B cell (primary cell): ENCODE measurements at places on chromosomes 6 and 20.

GRCh38 chr20:41223112-41223511 lies 85.8 kb downstream of the PLCG1 start:
- DNase-seq, result no peak

DNA sequence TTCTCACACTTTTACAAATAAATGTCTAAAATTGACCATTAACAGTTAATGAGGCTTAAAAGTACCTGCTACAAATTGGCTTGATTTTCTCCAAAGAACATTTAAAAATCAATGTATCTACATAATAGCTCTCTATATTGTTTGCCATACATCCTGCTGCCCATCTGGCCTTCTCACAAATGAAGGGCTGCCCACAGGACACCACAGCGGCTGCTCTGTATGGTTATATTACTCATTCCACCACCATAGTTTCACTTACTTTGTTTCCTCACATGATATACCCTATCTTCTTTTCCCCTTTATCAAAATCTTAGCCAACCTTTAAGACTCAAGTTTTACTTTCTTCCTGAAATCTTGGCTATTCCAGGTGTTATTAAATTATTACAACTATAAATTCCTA lies 407.7 kb upstream of the HTR1E start:
- DNase-seq, result no peak

DNA sequence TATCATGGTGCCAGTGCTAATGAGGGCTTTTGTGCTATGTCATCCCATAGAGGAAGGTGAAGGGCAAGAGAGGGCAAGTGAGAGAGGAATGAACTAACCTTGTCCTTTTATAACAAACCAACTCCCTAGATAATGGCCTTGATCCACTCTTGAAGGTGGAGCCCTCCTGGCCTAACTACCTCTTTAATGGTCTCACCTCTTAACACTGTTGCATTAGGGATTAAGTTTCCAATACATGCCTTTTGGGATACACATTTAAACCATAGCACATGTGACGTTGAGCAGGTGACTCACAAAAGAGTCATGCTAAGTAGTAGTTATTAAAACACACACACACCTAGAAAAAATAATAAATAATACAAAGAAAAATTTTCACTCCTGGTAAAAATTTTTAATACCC lies 36.9 kb downstream of the CCN2 start:
- no peak for DNase-seq

DNA sequence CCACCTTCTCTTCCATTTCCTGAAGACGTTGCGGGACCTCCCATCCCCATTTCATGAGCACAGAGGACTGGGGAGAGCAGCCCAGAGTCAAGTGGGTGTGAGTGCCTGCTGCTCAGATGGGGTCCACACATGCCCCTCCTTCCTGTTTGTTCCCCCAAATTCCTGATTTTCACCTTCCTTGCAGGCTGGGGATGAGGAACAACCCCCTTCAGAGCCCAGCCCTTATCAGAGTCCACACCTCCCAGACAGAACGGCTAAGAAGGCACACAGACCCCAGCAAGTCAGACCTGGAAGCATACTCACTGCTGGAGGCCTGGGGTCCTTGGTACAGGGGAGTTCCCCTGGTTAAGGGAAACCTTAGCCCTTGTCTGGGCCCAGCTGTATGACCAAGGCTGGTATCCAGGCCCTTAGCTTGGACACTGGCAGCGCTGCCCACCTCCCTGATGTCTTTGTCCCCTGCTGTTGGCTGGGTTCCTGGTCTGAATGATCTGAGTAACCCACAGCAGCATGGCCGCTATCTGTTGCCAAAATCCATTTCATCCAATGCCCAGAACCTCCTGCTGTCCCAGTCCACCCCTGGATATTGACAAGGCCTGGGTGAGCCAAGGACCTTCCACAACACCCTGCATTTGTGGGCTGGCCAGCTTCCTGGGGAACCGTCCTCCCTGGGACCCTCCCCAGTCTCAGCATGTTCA lies 230.9 kb downstream of the SYNDIG1 start:
- DNase-seq, result no peak

- no peak for DNase-seq
These were observed 147.8 kb downstream of the EDN3 start for GRCh38 chr20:59448196-59448595.

DNA sequence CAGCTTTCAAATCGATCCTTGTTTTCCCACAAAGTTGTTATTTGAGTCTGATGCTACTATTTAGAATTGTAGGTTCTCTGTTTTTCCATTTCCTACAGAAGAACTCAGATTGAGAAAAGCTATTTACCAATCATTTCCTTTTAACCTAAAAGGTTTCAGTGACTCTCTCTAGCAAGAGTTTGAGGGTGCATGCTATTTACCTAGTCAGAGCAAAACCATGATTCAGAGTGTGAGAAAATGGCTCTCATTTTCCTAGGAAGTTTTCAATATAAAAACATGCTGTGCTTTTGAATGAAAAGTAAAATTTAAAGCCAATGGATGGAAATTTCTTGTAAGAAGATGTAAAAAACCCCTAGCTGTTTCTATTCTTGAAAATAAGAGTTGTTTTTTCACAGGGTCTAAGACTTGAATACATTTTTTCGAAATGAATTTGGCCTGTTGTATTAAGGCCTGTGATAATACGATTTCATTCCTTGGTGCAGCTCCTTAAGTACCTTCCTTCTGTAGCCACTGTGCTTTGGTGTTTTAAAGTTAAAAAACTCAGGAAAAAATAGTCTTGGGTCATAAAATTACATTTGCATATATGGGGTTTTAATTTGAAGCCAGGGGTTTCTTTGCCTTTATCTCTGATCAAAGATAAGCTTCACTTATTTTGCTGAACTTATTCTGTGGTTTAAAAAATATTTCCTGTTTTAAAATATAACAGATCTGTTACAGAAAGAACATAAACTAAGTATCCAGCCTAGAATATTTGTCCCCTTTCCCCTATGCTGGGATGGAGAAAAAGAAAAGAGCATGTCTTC lies 18.0 kb upstream of the RSPH3 start:
- no peak for DNase-seq

- DNase-seq, result no peak
These were observed 86.0 kb downstream of the SLC16A10 start for GRCh38 chr6:111173341-111173740.

- peak; percentile 19 for DNase-seq
These were observed 83.5 kb upstream of the SPTLC3 start for GRCh38 chr20:12925210-12925755.
